Inflammatory macrophage (primary cell): ENCODE measurements at places on chromosomes 7 and 10.

GRCh38 chr7:151849879-151850260 is 27.0 kb downstream of the PRKAG2 start:
- DNase-seq, result no peak

DNA sequence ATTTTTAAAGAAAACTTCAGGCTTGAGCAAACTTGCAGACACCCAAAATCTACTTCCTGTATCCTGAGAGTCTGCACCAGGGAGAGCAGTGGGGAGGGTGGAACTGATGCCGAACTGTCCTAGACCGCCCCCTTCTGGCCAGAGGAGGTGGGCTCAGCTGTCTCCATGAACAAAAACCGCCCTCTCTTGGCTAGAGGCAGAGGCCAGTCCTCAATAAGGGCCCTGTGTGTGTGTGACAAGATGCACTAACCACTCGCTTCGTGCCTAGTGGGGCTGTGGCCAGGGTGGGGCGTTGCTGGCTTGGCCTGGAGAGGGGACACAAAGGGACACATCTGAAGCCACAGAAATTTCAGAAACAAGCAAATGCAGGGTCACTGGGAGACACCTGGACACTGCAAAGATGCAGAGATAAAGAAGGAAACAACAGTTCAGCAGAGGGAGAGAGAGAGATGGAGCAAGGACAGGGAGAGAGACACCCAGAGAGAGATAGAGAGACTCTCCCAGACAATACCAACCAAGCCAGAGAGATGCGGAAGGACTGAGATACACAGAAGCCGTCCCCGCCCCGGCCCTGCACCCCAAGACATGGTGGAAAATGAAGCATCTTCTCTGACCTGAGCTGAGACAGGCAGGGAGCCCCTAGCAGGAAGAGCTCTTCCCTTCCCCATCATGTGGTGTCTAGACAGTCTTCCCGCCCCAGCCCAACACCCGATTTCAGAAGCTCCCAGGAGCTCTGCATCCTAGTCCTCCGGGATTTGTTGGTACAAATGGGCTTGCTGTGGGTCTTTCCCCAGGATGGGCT is 22.7 kb upstream of the FXYD4 start:
- DNase-seq, result peak; percentile 91

DNA sequence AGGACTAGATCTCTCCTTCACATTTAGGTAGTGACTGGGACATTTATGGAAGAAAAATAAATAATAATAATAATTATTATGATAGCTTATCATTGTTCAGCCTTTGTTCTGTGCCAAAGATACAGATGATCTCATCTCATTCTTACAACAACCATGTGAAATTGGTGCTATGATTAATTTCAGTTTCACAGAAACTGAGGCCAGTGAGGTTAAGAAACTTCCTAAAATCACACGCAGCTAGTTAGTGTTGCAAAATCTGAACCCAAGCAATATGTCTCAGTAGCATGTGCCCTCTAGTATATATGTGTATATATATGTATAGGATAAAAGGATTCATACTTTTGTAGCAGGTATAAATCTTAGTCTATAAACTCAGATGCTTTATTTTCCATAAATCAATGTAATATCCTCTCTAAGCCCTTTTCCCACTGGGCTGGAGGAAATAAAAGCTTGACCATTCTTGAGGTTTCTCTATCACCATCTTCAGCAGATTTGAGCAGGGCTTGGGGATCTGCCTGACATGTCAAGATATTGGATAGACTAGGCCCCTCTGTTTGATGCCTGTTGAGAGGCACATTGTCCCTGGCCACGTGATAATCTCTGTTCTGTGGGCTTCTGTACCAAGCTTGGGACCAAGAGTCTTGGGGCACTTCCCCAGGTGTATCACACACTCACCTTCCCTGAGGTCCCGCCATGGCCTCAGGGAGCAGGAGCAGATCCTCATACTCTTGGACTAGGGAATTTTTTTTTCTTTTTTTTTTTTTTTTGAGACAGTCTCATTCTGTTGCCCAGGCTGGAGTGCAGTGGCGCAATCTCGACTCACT is 172.6 kb upstream of the NRP1 start:
- peak; percentile 87 for DNase-seq

GRCh38 chr10:35716776-35717175 is 74.7 kb upstream of the FZD8 start:
- no peak for DNase-seq

DNA sequence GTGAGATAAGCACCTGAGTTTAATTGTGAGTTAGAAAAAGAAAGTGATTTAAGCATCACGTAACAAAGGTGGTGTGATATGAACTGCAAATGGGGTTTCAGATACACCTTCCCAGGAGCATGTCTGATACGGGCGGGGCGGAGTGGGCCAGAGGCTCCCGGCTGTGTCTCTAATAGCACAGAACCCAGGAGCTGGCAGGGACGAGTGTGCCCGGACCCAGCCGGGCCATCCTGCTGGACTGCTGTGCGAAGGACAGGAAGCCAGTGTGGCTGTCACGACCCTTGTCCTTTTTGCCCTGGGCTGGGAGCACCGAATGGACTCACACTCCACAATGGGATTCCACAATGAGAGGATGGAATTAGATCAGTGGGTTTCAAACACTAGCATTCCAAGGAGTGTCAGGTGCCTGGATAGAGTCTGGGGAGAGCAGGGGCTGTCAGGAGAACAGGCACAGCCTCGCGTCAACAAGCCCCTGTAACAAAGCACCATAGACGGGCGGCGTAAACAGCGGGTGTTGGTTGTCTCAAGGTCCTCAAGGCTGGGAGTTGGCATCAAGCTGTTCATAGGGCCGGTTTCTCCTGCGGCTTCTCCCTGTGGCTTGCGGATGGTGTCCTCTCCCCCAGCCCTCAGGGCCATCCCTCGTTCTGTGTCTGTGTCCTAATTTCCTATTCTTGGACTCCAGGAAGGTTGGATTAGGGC is 242.6 kb upstream of the PITRM1 start:
- no peak for DNase-seq

DNA sequence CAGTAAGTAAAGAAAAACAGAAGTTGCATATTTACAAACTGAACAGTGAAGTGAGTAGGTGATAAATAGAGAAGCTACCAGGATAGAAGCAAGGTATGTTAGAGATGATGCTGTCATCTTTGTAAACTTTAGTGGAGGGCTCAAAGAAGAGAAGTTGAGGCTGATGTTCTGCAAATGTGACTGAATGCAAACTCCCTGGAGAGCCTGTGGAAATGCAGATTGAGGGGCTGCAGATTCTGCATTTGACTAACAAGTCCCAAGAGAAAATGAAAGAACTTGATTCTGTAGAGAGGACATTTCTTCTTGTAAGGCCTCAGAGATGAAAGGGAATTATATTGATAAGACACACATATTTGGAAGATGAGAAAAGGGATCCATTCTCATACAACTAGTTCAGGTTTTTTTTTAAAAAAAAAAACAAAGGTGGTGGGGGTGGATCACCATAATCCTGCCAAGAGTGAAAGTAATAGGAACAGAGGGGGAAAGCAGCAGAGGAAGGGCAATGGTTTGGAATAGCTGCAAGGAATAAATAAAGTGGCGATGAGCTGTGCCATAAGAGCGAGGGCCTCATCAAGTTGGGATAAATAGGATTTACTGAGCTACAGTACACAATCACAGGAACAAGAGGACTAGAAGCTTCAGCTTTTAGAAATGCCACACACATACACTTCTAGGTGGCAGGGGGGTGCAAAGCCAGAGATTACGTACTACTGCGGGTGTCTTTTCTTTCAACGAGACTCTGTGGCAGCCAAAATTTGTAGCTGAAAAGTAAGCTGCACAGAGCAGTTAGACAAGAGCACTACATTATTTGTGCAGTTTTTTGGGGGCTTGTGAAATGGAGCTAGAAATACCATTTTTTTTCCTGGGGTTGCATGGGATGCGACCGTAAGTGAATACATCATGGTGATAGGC is 778.5 kb downstream of the NRG3 start:
- no peak for DNase-seq

DNA sequence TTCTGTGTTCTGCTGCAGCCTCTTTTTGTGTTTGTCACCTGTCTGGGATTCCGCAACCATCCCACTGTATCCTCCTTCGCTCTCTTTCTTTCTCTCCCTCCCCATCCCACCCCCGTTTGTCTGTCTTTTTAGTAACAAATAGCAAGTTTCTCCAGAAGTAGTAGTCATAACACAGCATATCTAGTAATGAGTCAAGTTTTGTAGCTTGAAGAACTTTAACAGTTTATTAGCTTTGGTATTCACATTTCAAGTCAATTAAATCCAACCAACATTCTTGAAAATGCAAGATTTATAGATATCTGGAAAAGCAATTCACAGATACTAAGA is 154.1 kb upstream of the MTPN start:
- DNase-seq, result no peak

- peak; percentile 16 for DNase-seq
Measured at GRCh38 chr10:72794260-72794659, 99.3 kb upstream of the OIT3 start.

GRCh38 chr7:141654551-141654950 is 47.4 kb downstream of the DENND11 start:
- peak; percentile 83 for DNase-seq

- peak; percentile 15 for DNase-seq
Measured at GRCh38 chr10:73810735-73811465, 498 bp downstream of the NDST2 start.

DNA sequence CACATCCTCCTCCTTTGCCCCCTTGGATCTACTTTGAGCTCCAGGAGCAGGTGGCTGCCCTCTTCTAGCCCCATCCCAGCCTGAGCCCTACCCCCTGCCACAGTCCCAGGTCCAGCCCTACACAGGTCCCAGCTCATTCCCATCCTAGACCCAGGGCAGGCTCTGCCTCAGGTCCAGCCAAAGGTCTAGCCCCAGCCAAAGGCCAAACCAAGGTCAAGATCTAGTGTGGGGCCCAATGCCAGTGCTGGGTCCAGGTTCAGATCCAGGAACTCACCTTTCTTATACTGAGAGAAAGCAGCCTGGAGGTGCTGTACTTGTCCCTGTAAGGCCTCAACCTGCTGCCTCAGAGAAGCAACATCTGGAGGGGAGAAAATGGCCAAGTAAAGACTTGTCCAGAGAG is 8.5 kb downstream of the SFTPD start:
- no peak for DNase-seq

DNA sequence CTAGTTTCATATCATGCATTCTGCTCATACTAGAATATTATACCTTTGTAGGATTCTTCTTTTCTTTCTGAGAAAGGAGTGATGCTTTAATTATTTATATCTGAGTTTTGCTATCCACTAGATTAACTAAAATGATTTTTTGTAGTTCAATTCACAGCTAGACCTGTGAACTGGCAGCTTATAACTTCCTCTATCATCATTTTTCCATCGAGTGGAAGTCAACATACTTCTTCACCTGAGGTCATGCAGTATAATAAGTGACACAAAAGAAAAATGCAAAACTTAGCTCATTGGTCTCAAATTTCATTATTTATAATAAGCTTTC is 8.0 kb downstream of the LRRN3 start:
- DNase-seq, result no peak

- peak; percentile 85 for DNase-seq
Measured at GRCh38 chr7:139072796-139073195, 36.7 kb downstream of the ZC3HAV1 start.

GRCh38 chr7:118183428-118183785 is 557 bp upstream of the LSM8 start:
- no peak for DNase-seq

GRCh38 chr7:51543801-51544553 is 227.4 kb upstream of the COBL start:
- no peak for DNase-seq

DNA sequence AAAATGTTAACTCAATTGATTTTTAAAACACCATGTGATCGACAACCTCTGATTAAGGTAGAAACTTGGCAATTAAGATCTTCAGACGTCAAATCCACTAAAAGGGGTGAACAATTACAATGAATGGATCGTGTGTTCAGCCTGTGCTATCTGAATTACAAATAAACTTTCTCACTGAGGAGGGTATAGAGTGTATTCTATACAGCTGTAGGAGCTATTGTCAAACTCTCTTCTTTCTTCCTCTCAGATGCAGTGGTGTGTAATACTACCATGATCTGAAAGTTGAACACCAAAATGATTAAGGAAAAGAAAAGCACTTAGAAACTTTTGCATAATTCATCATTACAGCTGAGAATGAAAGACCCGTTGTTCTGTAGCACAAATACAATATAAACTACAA is 32.2 kb upstream of the MACC1 start:
- DNase-seq, result no peak

GRCh38 chr7:117672453-117672852 is 192.6 kb downstream of the CFTR start:
- no peak for DNase-seq

DNA sequence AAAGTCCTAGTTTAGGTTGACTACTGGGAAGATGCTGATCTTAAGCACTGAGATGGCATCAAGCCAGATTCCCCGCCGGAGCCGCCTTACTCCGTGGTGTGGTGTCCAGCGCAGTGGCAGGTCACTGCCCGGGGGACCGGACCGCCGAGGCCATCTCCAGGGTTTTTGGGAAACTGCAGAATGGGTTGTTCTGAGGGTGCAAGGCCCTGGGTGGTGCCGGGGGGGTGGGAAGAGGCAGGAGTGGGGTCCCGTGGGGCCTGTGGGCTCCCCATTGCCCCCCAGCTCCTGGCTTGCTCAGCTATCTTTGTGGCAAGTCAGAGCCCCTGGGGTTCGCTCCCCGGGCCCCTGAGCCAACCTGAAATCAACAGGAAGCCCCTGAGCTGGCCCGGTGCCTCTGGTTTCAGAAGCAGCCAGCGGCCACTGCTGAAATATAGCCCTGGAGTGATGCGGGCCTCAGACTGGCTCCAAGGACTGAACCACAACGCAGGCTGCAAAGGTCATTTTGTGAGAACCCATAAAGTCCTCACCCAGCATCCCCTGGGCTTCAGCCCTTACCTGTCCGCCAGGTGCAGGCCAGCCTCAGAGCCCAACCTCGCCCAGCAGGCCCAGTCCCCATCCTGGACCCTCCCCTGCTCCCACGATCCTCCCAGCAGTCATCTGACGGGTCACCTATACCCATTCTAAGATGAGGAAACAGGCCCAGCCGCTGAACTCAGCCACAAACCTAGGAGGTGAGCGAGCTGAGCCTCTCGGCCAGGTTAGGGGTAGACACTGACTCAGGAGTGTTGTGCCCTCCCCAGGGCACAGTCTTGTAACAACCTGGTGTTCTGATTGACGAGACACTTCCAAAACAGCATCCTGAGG is 102.7 kb downstream of the PDGFA start:
- no peak for DNase-seq

DNA sequence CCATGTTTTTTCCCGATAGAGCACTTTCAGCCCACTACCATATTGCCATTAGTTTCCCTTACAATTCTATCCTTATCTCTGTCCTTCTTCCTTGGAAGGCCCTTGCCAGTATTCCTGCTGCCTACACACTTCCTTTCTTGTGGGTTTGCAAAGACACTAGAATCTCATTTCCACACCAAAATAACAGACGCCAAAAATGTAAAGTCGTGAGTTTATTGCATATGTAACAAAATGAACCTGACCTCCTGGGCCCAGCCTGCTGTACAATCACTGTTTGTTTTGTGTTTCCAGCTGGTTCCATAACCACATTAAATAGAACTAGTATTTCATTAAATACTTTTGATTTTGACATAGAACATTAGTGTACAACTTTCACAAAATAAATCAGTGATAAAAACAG is 116.7 kb downstream of the SMURF1 start:
- no peak for DNase-seq

DNA sequence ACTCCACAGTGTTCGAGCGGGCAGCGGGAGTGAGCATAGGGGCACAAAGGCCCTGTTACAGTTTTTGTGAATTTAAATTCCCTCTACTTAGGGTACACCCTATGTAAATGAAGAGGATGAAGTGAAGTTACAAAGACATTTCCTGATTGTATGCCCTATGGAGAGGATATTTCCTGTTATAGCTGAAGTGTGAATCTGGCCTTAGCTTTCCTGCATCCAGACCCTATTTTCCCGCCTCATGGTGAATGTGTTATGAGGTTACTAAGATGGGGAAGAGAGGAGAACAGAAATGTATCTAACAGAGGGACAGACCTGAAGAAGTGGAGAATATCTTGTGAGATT is 37.8 kb upstream of the COMMD3 start:
- no peak for DNase-seq
